ENCODE measurements at places on chromosomes 2 and 18.
A peak's percentile ranks its signal among the peaks of the same experiment; 100 is the strongest.

GRCh38 chr2:121649149-121649595 lies at the start of gene CLASP1:
CLASP1 (minus strand) TSS chr2:121649462; CDS start chr2:121605895, 43,567 bp downstream.
- peak; percentile 87 for DNase-seq

DNA sequence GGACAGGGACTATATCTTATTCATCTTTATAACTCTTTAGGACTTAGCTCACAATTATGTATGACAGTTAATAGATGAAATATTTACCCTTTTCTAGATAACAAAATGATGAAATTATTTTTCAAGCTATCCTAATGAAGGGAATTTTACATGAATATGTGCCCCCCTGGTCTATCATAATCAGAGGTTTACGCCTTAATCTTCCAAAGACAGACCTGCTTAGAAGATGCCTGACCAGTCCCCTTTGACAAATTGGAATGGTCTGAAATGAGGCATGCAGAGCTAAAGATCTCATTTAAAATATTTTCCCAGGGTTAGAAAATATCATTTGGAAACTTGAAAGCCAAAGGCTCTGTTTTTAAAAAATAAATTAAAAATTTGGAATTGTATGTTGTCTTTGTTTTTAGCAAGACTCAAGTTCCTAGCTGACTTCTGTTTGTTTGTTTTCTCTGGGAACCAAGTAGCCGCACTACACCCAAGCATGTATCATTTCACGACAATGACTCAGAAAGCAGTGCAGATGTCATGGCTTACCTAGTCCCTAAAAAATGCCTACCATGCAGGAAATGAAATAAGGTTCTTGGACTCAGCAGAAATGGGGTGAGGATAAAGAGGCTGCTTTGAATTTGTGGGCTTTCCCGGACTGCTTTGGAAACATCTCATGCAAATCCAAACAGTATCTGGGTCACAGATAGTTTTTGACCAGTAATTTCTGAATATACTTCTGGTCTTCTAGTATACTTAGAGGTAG lies 162.1 kb downstream of the ZEB2 start:
- DNase-seq: peak; percentile 13

DNA sequence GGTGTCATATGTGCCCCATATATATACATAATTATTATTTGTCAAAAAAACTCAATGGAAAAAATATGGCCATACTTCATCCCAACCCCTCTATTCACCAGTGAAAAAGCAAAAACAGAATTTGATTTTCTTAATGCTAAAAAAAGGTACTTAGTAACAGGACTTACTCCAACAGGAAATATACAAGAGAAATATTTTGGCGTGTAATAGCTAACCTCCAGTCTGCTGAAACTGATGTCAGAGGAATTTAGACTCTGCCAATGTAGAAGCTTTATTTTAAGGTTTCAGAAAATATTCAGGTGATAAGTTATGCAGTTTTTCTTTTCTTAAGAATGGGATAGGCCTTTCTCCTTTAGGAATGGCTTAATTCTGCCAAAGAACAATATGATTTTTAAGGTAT lies 72.6 kb downstream of the TMEFF2 start:
- no peak for DNase-seq

GRCh38 chr2:241105641-241106040 lies 3.6 kb upstream of the MTERF4 start:
- DNase-seq: no peak

DNA sequence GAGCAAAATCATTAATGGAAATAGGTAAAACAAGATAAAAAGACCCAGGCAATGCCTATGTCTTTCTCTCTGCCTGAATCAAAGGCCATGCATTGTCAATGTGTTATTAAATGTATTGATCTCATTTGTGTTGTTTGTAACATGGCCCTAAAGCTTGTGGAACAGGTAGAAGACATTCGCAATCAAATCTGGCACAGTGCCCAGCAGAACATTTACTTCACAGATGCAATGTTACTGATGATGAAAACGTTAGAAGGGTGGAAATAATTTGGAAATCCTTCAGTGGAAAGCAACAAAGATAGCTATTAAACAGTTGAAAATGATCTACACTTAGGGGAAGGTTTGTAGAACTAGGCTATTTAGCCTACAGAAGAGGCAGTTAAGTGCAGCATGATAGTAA lies 368.2 kb downstream of the EPHA4 start:
- no peak for DNase-seq

DNA sequence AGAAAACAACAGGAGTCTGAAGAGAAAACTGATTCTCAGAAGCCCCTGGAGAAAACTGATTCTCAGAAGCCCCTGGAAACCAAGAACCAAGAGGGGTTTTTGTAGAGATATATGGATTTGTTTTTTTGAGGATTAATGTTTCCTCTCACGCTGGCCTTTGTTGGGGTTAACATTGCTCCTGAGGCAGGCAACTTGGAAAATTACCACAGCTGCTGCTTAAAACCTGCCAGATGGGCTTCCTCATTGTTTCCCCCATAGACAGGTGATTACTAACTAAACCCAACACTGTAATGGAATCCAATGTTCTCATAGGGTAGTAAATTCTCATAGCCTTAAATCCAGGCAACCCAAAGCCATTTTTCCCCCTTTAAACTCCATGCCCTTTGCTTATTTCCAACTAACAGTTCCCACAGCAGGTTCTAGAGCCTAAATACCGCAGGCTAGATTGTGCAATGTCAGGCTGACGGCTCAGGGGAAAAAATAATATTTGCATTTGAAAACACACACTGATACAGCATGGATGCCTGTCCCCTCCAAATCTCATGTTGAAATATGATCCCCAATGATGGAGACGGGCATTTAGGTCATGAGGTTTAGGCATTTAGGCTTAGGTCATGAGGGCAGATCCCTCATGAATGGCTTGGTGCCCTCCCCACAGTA lies 272.3 kb upstream of the PKDCC start:
- no peak for DNase-seq

DNA sequence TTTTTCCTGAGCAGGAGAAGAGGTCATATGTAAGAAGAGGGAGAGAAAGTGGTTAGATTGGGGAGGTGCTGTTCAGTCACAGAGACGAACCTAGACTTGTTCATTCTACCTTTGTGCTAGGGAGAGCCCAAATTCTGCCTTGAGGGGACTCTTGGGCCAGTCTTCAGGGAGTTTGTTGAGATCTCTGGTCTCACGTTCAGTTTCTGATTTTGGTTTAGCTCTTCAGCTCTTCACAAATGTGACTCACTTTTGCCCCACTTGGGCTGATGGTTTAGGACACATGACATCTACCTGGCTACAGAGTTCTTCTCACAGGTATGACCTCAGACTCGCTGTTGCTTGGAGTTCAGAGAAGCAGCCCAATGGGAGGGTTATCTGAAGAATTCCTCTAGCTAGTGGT lies 49.2 kb upstream of the DARS1 start:
- no peak for DNase-seq

- DNase-seq: no peak
Measured at GRCh38 chr2:201807452-201807999, 1.2 kb downstream of the CDK15 start.

GRCh38 chr18:37243741-37244140 lies 321.9 kb downstream of the CELF4 start:
- no peak for DNase-seq

- DNase-seq: no peak
Measured at GRCh38 chr2:216881411-216881810, 21.5 kb upstream of the TNP1 start.

DNA sequence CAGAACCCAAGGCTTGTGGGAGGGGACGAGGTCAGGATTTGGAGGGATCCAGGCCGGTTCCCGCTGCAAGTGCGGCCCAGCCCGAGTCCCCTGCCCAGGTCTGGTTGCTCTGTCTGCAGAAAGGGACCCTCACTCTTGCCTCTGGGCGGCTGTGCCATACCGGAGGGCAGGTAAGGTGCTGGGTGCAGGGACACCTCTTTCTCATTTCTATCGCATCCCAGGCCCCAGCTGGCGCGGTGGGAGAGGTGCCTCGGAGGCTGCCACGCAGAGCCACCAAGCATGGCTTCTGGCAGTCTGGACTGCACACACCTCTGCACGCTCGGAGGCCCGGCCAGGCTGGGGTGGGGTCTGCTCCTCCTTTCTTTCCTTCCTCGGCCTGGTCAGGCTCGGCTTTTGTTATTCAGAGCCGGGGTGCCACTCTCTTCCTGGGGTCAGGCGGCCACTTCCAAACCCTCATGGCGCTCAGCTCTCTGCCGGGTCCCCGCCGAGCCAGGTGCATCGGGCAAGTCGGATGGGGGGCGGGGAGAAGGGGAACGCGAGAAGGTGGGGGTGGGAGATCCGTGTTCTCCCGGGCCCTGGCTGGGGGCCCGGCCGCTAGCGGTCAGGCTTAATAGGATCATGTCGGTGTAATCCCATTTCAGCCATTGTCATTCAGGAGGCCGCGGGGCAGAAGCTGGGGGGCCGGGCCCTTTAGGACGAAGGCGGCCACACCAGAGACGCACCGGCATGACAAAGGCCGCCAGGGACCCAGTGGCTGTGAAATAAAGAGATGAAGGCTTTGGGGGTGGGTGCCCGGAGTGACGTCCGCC lies 9.0 kb downstream of the GBX2 start:
- DNase-seq: no peak

DNA sequence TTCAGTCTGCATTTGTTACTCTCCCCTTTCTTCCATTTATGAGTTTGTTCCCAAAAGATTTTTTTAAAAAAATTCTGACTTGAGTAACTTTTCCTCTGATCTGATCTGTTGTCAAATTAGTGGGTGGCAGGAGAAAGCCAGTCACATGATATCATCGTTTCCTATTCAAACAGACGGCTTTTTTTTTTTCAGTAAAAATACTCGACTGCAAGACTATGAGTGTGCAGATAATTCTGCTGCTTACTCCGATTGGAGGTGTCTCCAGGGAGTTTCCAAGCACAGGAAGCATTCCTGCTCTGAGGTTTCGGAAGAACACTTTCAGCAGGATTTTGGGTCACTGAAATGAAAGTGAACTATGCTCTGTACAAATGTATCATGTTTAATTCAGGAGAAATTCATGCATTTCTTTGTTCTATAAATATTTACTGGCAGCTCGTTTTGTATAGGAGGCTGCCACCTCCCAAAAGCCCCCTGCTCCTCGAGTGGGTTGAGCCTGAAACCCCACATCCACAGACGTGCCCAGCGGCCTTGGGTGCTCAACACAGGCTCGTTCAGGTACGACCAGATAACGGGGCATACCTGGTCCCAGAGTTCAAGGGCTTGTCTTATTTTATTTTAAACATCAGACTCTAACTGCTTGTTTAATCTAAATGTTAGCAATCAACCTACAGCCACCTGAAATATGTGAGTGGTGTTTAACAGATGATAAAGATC lies 126.9 kb upstream of the ZNF516 start:
- DNase-seq: no peak

DNA sequence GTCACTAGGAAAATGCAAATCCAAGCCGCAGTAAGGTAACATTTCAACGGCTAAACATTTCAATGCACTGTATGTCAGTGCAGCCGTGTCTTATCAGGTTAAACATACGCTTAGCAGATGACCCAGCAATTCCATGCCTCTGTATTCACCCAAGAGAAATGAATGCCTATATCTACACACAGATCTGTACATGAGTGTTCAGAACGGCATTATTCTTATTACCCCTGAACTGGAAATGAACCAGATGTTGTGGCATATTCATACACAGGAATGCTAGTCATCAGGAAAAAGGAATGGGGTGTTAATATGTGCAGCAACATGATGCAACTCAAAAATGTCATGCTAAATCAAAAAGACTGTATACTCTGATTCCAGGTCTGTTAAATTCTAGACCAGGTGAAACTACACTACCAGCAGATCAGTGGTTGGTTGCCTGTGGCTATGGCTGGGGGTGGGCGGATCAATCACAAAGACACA lies 80.4 kb upstream of the RPL31 start:
- no peak for DNase-seq

DNA sequence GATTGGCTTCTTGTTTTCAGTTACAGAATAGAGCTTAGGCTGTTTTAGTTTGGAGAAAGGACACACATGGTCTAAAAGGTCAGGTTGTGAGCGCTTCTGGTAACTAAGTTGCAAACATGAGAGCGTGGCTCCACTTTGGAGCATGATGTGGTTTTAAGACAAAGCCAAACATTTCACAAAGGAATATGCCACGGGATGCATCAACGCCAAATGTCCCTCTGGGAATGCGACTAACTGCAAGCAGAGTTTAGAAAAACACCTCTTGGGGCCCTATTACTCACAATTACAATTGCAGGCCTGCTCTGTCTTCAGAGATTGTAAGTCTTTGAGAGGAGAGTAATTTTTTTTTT lies 25.4 kb downstream of the MYO7B start:
- DNase-seq: no peak
